NCI-H1092 (cell line): ENCODE measurements at places on chromosomes 1 and 21.
A peak's percentile ranks its signal among the peaks of the same experiment; 100 is the strongest.

GRCh38 chr1:5909576-5910275 is 82.5 kb downstream of the NPHP4 start:
- DNase-seq, result no peak

GRCh38 chr1:30610917-30611316 is 112.5 kb downstream of the MATN1 start:
- DNase-seq, result no peak

DNA sequence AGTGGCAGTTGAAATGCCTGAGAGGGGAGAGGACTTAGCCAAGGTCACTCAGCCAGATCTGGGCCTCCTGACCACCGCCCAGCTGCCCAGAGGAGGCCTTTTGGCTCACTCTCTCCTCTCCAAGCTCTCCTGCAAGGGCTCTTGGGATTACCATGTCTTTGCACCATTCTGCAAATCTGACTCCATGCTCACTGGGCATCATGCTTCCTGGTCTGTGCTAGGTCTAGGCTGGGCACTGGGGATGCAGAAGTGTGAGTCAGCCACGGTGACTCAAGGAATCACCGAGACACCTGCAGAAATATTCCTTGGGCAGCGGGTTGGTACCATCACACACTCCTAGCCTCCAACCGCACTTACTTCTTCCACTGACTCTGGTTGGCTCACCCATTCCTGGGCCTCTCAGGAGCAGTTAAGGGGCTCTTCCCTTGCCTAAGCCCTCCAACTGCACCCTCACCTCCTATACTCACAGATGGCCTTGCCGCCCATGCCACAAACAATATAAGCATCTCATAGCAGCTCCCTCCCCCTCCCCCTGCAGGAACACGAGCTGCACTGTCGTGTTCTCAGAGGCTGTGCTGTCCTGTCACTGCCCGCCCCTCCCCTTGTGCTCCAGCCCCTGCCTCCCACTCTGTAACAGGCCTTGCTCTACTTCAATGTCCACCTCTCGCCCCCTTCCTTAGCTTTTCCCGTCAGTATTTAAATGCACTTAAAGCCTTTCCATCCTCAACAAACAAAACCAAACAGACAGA is 34.8 kb downstream of the CDCP2 start:
- no peak for DNase-seq

DNA sequence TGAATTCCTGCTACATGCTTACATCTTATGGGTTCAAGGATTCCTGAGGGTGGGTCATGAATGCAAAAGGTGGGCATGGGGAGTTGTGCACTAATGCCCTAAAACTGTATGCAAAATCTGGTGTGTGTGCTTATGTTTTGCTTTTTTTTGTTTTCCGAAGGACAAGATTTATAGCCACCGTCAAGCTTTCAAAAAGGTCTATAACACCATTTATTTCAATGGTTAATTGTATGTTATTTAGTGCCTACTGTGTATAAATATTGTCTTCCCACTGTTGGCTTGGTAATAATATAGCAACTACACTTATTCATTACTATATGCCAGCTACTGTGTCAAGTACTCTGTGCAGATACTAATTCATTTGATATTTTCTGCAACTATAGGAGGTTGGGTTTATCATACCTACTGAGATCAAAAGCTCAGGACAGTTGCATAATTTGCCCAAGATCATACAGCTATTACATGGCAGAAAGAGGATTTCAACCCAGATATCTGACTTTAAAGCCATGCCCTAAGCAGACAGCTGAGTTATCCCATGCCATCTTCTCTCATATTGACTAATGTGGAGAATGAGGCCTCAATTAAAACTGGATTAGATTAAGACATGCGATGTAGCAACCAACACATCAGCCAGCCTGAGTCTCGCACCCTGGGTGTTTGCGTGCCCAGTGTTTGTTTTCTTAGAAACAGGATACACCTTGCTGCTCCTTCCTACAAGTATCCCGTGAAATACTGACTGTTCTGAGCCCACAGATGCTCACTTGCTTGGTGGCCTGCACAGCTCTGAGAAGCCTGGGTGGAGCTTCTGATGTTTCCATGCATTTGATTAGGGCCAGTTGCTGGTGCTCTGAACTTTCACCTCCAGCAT is 34.6 kb downstream of the GADD45A start:
- DNase-seq, result no peak

GRCh38 chr1:217393896-217394295 is 237.0 kb downstream of the GPATCH2 start:
- no peak for DNase-seq

- no peak for DNase-seq
These were observed 3.1 kb upstream of the SHISA4 start for GRCh38 chr1:201885531-201886075.

DNA sequence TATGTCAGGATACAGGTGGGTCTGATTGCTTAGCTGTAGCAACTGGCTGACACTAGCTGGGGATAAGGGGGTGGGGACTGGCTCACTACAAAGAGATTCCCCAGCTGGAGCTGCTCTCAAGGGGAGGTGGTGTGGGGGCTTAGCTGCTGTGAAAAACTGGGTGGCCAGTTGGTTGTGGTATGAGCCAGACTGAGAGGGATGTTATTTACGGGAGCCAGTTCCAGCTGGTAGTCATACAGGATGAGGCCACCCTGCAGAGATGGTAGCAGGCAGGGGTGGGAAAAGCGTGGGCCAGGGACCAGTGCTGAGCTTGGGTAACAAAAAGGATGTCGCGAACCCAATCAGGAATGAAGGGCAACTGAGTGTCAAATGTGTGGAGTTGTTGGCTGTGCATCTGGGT is 204.0 kb upstream of the C21orf91 start:
- no peak for DNase-seq

GRCh38 chr1:113147073-113147625 is 74.2 kb downstream of the LRIG2 start:
- no peak for DNase-seq

DNA sequence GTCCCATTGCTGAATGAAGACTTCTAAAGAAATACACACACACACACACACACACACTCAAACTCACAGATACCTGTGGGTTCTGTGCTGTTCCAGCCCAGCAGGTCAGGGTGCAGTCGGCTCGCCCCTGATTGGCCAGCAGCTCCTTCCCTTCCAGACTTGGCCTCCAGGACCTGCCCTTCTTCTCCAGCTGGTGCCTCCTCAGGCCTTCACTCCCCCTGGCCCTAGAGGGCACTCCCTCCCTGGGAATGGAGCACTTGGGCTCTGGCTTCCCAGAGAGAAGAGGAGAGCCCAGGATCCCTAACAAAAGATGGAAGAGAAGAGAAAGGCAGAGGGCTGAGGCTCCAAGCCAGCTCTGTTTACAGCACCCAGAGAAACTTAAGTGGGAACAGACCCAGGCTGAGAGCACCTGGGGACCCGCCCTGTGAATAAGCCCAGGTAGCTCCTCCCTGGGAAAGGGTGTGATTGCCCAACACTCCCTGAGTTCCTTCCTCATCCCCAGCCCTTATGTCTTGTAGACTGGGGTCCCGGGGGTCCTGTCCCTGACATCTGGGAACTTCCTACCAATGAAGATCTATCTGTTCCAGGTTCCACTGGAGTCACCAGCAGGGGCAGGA is at the start of gene PGLYRP3:
PGLYRP3 (minus strand) TSS at position 383 of the 617 bp plus-strand sequence. CDS start 2,287 bp downstream, outside the sequence.
- DNase-seq, result no peak

GRCh38 chr1:15355968-15356625 is 53.6 kb upstream of the EFHD2 start:
- DNase-seq, result no peak

- no peak for DNase-seq
These were observed 25.9 kb upstream of the DDOST start for GRCh38 chr1:20686883-20687725.

DNA sequence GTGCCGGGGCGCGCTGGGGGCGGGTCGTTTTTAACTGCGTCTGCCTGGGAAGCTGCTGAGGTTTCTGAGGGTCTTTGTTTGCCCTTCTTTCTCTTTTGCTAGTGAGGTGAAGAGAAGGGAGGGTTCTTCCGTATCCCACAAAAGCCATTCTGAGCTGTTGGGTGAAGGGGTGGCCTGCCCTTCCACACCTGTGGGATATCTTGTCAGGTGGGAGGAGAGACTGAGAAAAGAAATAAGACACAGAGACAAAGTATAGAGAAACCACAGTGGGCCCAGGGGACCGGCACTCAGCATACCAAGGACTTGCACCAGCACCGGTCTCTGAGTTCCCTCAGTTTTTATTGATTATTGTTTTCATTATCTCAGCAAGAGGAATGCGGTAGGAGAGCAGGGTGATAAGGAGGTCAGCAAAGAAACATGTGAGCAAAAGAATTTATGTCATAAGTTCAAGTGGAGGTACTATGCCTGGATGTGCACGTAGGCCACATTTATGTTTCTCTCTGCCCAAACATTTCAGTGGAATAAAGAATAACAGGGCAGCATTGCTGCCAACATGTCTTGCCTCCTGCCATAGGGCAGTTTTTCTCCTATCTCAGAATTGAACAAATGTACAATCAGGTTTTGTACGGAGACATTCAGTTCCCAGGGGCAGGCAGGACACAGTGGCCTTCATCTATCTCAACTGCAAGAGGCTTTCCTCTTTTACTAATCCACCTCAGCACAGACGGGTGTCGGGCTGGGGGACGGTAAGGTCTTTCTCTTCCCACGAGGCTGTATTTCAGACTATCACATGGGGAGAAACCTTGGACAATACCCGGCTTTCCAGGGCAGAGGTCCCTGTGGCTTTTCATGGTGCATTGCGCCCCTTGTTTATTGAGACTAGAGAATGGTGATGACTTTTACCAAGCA is 972 bp downstream of the PGBD2 start:
- no peak for DNase-seq

DNA sequence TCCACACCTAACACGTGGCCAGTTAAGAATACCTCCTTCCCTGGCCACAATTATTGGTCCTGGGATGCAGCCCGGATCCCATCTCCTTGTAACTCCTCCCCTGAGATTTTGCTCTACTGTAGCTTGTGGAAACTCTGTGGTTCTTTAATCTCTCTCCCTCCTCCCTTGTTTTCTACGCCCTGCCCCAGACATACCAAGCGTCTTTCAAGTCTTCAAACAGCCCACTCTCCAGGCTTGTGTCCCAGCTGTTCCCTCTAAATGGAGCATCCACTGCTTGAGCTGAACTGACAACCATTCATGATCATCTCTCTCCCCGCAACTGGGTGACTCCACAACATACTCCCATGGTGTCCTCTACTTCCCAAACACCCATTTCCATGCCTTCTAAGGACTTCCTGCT is 111.6 kb downstream of the SIPA1L2 start:
- no peak for DNase-seq

DNA sequence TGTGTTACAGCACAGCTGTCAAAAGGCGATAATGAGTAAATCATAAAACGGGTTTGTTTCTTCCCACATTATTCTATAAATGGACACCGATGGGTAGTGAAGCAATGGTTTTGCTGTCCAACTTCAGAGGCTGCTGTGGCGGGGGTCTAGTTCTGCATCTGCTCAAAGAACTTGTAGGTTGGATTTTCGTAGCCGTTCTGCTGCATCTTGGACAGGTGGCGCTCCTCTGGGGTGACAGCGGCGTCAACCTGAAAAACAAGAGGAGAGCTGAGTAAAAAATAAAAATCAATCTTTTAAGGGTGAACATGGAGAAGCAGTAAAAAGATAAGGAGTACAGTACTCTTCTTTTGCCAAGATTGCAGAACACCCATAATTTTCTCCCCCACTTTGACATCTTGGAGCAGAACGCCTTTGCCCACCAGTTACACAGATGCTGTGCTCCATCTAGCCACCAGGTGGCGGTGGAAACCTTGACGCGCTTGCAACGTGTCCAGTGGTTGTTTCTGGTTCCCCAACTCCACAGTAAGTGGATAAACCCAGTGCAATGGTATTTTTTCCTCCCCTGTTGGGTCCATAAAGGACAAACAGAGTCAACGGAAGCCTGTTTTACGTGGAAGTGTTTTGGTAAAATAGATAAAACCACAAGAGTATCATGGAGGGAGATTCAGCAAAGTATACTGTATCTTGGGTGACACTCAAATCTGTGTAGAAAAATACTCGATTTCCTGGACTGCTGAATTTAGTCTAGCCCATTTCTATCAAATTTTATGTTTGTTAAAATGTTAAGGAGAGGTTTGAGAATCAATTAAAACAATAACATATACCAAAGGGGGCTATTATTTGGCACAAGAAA is 147.0 kb downstream of the GABPA start:
- peak; percentile 9 for DNase-seq

GRCh38 chr1:27638047-27638734 is 3.2 kb upstream of the FGR start:
- DNase-seq, result no peak

GRCh38 chr1:19222979-19223824 is 13.1 kb upstream of the UBR4 start:
- no peak for DNase-seq

GRCh38 chr1:27603309-27603680 is 649 bp downstream of the AHDC1 start:
- DNase-seq, result no peak

GRCh38 chr1:214505134-214505533 is 46.3 kb downstream of the PTPN14 start:
- no peak for DNase-seq

DNA sequence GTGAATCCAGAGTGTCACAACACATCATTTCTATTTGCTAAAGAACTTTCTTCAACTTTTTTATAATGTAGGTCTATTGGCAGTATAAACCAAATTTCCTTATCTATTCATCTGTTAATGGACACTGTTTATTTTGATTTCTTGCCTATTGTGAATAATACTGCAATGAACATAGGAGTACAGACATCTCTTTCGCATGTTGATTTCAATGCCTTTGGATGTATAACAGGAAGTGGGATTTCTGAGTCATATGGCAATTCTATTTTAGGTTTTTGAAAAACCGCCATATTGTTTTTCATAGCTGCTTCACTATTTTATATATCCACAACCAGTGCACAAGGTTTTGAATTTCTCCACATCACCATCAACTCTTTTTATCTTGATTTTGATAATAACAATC is 198.7 kb downstream of the KCNT2 start:
- DNase-seq, result no peak

DNA sequence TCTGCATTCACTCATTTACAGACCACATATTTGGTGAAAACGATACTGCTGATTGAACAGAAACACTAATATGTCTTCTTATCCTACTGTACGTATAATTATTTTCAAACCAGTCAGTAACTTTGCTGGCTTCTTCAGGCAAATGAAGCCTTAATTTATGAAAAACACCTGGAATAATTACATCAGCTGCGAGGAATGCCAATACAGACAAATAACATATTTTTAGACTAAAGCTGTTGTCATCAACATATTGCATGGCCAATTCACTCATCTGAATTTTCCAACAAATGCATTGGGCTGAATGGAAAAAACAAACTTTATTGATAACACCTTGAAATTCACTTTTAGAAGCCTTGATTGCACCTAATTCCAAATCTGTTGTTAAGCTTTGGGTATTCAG is 165.9 kb downstream of the HLX start:
- DNase-seq, result no peak

GRCh38 chr21:34830386-34831170 is 161.8 kb downstream of the CLIC6 start:
- DNase-seq, result no peak

DNA sequence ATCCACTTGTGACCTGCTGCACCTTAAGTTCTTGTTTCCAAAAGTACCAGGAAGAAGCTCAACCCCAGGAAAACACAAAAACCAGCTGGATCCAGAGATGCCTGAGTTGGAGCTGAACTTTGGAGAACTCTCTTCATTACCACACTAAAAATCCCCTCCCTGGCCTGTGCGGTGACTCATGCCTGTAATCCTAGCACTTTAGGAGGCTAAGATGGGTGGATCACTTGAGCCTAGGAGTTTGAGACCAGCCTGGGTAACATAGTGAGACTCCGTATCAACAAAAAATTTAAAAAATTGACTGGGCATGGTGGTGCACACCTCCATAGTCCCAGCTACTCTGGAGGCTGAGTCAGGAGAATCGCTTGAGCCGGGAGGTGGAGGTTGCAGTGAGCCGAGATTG is 6.2 kb downstream of the MAP1LC3C start:
- DNase-seq, result no peak
